ENCODE measurements at places on chromosomes 2 and 18.

DNA sequence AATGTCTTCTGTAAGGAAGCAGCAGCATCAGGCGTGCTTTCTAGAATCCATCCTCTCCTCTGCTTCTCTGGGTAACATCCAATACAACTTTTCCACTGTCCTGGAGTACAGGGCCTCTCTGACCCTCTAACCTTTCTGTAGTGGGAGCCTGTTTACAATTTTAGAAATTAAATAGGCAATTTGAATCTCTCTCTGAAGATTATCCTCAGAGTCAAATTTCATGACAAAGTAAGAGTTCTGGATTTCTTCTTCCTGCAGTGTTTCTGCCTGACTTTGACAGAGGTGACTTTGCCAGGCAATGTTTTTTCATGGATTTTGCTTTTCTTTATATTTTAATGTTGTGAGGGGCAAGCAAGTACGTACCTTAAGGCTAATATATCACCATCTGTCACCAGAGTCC lies 558.4 kb downstream of the PARD3B start:
- no peak for DNase-seq

GRCh38 chr18:10418836-10419235 lies 35.6 kb upstream of the APCDD1 start:
- no peak for DNase-seq

- DNase-seq, result no peak
Observed at GRCh38 chr2:28045676-28046351, 155.3 kb downstream of the BABAM2 start.

GRCh38 chr2:238567996-238568395 lies 141.3 kb downstream of the ASB1 start:
- DNase-seq, result no peak

DNA sequence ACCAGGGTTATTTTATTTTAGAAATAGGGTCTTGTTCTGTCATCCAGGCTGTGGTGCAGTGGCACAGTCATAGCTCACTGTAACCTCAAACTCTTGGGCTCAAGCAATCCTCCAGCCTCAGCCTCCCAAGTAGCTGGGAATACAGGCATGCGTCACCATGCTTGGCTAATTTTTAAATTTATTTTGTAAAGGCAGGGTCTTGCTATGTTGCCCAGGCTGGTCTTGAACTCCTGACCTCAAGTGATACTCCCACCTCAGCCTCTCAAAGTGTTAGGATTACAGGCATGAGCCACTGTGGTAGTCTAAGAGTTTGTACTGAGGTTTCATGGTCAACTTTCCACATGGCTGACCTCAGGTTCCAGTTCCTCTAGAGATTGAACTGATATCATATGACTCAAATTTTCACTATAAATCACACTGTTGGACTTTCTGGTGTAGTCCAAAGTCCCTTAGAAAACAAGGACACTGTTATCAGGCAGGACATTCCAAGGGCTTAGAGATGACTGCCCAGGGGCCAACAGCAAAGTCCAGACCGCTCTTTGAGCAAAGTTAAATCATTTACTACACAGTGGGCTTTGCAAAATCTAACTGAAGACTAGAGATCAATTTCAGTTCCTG lies 82.0 kb upstream of the MEX3C start:
- no peak for DNase-seq

DNA sequence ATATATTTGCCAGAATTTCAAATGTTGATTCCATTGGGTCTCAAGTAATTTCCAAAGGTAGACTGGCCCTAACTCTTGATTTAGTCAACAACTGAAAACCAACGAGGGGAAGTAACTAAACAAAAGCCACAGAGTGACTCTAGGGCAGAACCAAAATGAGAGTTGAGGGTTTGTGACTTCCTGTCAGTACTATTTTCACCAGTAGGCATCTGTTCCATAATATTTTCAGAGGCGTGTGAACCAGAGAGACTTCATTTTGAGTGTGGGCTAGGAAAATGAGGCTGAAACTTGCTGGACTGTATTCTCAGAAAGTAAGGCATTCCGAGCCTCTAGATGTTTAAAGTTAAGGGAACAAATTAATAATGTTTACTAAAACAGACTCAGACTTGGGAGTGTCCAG lies 70.6 kb downstream of the GDF7 start:
- DNase-seq, result no peak

- no peak for DNase-seq
Observed at GRCh38 chr18:37871561-37871960, 306.0 kb upstream of the CELF4 start.

Measured in activated CD8-positive, alpha-beta memory T cell treated with anti-CD3 and anti-CD28 coated beads, Interleukin-2, amount 50 U/mL, for 4 hours (primary cell).